ENCODE measurements at places on chromosomes 3 and 15.

GRCh38 chr3:32347343-32348125 is 44.1 kb upstream of the CMTM7 start:
- no peak for DNase-seq

GRCh38 chr3:59245859-59246501 is 196.2 kb upstream of the CFAP20DC start:
- DNase-seq, result no peak

GRCh38 chr15:100889385-100890050 is 9.9 kb downstream of the ALDH1A3 start:
- no peak for DNase-seq

GRCh38 chr3:122921791-122922651 is 105.5 kb downstream of the SEMA5B start:
- DNase-seq, result no peak

DNA sequence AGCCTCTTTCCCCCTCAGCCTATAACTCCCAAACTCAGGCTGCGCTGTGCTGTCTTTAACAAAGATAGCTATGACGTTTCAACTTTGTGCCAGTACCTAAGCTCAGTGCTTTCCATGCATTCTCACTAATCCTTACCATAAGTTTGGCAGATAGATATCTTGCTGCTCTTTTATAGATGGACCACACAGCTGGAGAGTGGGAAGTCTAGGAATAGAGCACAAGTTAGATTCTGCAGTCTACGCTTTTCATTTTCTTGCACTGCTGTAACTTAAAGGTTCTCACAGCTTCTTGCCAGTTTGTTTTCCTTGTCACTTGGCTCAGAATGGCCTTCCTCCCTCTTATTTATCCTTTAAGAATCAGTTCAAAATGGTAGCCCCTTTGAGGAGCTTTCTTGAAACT is 468.8 kb downstream of the CNTN4 start:
- DNase-seq, result no peak

GRCh38 chr3:185823078-185824044 is 1.5 kb downstream of the IGF2BP2 start:
- DNase-seq, result no peak

DNA sequence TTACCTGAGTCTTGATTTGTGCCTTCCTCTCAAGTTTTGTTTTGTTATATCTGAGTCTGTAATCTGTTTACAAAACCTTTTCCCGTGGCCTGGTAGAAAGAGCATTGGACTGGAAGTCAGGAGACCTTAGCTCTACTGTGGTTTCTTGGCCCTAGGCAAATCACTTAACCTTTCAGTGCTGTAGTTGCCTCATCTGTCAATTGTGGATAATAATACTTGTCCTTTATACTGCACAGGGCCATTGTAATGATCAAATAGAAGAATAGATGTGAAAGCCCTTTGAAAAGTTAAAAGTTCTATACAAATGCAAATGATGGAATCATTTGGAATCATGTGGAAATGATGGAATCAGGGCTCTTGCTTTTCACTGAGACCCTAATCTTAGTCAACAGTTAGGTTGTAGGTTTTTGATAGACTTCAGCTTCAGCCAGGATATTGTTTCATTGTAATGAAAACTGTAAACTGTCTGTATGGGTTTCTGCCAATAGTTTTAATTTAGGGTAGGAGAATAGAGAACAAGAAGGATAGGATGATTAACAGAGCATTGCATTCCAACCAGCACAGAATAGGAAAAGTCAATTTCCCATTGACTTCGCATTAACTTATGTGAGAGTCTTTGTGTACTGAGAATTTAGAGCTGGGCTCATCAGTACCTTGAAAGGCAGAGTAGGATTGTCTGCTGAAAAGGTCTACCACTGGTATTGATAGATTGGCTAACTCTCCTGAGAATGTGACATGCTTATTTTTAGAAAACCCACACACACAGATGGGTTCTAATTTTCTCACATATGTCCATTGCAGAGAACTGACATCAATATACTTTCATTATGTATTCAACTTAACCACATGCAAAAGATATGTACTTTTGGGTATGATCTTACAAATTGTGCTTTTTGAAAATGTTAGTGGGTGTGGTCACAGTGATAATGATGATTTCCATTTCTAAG is 21.8 kb downstream of the MAP2K5 start:
- DNase-seq, result no peak

Data from central memory CD4-positive, alpha-beta T cell (primary cell).